NCI-H1092 treated with DMSO at 0.1 percent for 48 hours (cell line): ENCODE measurements at places on chromosomes 6 and 20.

- DNase-seq = no peak
Measured at GRCh38 chr6:146550911-146551310, 7.3 kb downstream of the RAB32 start.

DNA sequence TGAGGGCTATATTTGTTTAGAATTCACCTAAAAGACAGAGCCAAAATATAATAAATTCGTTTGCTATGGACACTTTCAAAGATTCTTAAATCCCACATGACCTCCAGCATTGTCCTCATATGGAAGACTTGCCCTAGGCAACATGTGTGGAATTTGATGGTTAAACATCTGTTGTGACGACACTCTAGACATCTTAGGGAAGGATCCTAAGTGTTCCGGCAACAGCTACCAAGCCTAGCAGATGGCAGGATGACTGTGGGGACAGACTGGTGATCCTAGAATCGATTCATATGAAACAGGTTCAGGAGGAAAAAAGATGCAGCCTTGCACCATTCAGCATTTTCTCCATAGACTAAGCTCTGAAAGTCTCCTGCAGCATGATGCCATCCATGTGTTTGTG is 77.6 kb upstream of the BACH2 start:
- no peak for DNase-seq

GRCh38 chr6:152034631-152035030 is 227.1 kb downstream of the ESR1 start:
- no peak for DNase-seq

DNA sequence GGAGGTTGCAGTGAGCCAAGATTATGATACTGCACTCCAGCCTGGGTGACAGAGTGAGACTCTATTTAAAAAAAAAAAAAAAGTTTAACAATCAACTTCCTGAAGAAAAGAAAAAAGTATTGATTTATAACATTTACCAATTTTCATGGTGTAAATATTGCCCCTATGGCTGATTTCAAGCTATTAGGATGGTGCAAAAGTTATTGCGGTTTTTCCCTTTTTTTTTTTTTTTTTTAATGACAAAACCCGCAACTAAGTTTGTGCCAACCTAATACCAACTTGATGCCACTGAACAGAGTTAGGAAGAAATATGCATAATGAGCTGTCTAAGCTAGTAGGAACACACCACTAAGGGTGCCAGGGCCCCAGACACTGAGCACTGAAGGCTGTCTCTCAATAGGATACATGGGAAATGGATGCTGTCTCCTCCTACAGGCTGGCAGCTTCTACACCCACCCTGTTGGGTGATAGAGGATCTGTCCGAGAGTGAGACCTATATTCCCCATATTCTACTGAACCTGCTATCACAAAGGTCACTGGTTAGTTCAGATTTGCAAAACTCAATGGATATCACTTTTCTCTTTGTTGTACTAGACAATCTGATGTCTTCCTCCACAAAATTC is 6.5 kb upstream of the PERP start:
- DNase-seq = no peak

- no peak for DNase-seq
Measured at GRCh38 chr6:75203721-75204120, 2.1 kb downstream of the COL12A1 start.

DNA sequence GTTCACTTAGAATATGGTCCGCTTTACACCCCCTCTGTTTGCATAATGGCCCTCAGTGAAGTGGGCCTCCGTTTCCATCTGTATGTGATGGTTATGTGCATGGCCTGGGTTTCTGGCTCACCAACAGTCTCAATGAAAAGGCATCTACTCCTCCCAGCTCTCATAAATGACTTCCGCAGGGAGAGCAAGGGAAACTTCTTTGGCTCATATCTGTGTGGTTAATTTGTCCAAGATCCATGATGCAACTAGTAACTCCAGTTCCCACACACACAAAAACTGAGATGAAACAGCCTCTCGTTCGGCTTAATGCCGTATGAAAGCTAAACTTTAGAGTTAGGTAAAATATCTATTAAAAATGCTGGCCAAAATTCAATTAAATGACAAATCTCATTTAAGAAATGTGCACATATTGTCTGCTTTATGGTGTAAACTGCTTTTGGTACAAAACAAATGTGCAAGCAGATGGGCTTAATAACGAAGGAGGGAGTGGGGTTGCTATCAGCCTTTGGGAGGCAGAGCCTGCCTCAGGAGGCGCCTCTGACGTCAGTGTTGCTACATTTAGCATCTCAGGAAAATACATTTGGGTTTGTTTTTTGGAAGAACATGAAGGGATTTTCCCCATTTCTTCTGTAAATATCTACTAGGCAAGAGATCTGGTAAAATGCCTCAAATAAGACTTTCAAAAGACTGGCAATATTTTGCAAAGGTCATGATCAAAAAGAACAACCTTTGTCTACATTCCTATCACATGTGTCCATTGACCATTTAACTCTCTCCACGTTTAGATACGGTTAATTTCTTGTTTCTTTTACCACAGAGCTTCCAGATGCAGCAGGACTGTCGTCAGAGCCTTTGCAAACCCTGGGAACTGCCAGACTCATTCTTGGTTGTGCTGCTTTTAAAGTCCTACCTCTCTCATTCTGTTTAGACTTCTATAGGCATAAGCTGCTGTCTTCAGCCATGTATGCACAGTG is 96.8 kb downstream of the ARMC2 start:
- no peak for DNase-seq

DNA sequence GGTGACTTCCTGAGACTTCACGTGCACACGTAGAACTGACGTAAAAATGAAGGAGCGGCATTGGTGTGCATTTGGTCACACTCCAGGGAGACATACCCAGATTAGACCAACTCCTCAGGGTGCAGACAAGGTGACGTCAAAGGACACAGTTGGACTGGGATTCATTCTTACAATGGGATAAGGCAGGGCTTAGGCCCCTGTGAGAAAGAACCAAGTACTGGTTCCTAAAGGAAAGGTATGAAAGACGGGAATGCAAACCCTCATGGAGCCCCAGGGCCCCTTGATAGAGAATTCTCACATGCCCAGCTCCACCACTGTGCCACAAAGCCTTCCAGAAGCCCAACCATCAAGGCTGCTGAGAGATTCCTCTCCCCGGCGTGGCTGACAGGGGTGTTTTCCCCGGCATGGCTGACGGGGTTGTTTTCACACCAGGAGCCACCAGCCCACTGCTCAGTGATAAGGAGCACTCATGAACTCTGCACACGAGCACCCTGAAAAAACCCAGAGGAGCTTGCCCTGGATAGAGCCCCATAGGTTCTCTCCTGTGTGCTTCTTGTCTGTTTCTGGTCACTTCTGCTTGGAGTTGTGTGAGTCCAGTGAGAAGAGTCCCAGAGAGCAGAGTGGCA is 90.1 kb downstream of the CAP2 start:
- DNase-seq = peak; percentile 36

DNA sequence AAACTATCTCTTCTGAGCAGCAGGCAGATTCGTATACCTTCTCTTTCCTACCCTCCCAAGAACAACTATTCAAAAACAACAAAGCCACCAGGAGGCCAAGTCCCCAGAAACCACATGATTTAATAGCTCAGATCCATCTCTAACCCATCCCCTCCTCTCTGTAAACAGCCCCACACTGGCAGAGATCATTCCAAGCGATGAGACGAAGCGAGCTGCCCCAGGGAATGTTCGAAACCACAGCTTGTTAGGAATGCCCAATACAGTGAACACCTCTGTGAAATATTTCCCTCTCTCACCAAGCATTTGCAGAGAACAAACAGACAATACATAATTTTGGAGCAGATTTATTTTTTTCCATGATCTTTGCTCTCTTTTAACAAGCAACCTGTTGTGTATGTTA is 231.8 kb downstream of the SOD2 start:
- no peak for DNase-seq

DNA sequence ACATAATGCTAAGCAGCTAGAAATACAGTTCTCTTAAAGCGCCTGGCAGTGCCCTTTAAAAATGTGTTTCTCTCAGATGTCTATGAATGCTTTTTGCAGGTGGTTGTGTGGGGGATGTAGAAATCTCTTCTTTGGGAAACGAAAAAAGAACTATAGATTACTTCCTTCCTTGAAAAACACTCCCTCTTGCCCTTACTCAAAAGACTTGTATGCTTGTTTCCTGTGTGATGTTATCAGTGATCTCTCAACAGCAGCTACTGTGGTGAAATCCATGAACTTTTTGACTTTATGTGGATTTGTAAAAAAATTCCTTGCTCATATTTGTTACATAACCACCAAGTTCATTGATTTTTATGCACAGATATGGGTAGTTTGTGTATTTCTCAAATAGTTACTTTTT is 916.5 kb downstream of the QKI start:
- no peak for DNase-seq

DNA sequence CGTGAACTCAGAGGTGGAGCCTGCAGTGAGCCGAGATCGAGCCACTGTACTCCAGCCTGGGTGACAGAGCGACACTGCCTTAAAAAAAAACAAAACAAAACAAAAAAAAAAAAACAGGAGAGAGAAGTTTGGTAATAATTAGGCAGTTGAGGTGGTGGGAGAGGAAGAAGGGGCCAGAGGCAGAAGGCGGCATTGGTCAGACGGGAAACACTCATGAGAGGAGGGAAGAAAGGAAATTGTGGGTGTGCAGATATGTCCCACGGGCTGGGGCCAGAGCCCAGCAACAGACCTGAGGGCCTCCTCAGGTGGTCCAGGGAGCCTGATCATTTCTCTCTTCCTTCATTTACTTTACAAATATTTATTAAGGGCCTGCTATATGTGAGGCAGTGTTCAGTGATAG is 20.0 kb downstream of the SULF2 start:
- no peak for DNase-seq

DNA sequence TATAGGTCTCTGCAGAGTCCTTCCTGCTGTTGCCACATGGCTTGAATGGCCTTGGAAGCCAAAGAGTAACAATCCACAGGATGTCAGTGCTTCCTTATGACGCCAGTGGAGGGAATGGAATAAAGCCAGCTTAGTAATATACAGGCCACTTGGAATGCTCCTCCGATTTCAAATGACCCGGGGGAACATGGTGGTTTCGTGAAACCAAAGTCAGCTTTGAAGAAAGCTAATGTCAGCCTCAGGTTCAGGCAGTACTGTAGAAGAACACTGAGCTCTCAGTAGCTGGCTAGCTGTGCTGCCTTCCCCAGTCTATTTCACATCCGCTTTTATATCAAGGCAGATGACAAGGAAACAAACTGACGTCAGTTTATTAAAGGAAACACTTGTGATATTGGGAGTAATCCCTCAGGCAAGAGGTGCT is 189.1 kb downstream of the DTNBP1 start:
- no peak for DNase-seq

DNA sequence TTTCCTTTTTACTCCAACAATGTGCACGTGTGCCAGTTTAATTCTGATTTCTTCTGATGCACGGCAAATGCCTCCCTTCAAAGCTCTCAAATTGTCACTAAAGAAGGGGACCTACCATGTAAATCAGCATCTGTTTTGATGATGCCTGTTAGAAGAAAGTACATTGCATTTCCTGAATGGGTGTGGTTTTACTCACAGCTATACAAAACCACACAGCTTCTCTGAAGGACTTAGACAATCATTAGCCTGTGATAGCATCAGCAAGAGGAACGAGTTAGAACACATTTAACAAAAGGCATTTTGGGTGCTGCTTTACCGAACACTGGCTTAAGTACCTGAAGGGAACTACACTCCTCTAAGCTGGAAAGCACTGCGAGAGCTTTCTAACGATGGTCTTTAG is 109.4 kb downstream of the ATXN1 start:
- DNase-seq = no peak

DNA sequence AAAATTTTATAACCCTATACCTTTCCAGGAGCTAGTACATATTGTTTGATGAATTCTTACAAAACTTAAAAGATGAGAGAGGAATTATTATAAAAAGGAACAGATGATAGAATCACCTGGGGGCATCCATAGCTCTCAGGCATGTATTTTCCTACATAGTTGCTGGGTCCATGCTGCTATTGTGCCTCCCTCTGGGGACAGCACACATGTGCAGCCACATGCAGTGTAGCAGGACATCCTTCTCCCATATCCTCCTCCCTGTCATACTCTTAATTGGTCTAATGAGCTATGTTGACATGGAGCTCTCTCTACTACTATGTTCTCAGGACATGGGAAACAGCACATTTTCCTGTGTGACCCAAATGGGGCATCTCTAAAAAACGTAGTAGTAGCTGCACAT is 898.2 kb upstream of the MAP3K7 start:
- no peak for DNase-seq

GRCh38 chr20:40592941-40593340 is 96.1 kb downstream of the MAFB start:
- no peak for DNase-seq

- DNase-seq = no peak
Measured at GRCh38 chr20:19396460-19397081, 184.1 kb downstream of the SLC24A3 start.

DNA sequence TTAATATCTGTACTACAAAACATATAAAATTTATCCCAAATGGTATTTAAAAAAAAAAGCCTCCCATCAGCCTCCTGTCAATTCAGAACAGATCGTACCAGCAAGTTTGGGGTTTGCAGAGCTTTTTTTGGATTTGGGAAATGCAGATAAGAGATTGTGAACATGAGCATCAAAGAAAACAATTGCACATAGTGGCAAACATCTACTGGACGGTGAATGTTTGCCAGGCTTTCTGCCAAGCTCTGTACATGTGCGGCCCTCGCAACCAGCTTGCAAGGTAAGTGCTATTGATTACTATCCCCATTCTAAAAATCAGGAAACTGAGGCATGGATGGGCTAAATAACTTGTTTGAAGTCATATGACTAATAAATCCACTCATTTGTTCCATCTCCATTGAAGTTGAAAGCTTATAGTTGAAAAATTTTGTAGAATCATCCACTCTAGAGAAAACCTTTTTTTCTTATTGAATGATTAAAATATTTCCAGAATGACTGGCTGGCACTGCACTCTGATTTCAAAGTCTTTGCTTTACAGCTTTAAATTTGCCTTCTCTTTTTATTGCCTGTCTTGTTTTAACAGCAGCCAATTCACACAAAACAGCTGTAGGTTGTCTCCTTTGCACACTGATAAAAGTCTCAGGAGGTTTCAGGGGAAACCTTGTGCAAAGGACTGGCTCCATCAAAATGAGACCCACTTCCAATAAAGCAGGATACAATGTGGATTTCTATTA is 37.4 kb upstream of the SIRT5 start:
- no peak for DNase-seq

DNA sequence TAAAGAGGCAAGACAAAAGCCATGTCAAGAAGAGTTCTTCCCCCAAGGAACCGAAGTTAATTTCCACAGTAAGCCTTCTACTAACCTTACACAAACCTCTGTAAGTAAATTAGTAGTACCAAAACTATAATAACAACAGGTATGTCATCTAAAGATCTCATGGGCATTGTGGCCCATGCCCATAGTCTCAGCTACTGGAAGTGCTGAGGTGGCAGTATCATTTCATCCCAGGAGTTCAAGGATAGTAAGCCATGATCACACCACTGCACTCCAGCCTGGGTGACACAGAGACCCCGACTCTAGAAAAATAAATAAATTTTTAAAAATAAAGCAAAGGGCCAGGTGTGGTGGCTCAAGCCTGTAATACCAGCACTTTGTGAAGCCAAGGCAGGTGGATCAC is 29.2 kb downstream of the MDN1 start:
- DNase-seq = no peak

GRCh38 chr6:159490298-159490937 is 202.6 kb downstream of the SOD2 start:
- DNase-seq = no peak
